Liver (tissue), 10 donors: ENCODE measurements at places on chromosomes 1 and 21.

- no peak for DNase-seq
Observed at GRCh38 chr21:26804895-26805609, 40.2 kb downstream of the ADAMTS1 start.

DNA sequence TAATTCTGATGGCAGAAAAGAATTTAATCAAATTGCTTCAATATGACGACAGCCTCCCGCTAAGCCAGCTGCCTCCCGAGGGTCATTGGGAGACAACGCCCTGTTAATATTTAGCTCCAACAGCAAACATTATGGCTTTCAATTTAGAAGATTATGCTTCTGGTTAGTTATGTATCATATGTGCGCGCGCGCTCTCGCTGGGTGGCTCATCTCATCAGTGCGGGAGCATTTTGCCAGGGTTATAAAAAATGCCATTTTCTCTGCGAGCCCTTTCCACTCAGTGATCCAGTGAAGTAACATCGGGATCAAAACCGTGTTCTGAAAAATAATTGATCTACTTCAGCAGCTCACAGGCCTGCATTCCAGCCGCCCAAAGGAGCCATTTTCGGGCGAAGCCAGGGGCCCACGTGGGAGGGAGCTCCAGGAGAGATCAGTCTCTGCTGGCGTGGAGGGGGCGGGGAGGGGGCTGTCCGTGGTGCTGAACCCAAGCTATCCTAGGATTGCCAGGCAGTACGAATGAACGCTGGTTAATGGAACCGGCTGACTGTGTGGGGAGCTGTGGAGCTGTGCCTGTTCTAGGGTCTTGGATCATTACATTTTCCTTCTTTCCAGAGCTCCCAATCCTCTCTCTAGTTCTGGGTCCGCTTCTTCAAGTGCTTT lies 219.1 kb upstream of the ZC3H12A start:
- DNase-seq, result peak; percentile 41

DNA sequence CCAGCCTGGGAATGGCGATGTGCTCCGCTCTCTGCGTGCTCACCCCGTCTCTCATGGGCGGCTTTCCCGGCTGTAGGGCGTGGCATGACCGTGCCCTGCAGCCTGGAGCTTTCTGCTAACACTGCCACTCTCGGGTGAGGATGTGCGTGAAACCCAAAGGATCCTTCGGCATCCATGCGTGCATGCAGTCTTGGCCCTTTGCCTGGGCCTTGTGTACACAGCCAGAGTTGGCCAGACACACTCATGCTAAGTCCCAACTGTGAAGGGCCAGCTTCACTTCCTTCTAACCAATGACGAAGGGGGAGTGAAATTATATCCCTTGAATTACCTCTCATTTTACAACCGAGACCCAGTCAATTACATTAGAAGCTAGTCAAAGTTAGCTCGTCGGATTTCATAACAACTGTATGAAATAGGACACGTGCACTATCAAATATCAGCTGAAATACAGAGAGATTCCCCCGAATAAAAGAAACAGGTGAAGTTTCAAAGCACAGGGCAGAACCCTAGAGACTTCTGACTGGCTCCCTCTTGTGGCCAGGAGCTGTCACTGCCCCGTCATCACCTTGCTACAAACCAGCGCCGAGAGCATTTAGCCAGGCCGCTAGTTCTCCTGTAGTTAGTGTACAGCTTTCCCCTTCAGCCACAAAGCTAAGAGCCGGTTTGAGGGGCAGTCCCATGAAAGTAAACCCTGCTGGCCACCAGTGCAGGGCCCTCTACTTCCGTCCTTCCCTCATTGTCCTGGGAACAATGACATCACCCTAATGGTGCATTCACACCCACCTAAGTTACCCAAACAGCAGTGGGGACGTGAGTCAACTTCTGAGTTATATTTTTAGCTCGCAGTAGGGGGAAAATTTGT lies 63.4 kb upstream of the COA6 start:
- peak; percentile 65 for DNase-seq

GRCh38 chr1:25799935-25800702 lies at the start of gene SELENON:
SELENON (plus strand) TSS chr1:25800193; CDS start chr1:25800231, 38 bp downstream.
- peak; percentile 63 for DNase-seq

- no peak for DNase-seq
Observed at GRCh38 chr1:77230051-77230450, 10.8 kb upstream of the PIGK start.

DNA sequence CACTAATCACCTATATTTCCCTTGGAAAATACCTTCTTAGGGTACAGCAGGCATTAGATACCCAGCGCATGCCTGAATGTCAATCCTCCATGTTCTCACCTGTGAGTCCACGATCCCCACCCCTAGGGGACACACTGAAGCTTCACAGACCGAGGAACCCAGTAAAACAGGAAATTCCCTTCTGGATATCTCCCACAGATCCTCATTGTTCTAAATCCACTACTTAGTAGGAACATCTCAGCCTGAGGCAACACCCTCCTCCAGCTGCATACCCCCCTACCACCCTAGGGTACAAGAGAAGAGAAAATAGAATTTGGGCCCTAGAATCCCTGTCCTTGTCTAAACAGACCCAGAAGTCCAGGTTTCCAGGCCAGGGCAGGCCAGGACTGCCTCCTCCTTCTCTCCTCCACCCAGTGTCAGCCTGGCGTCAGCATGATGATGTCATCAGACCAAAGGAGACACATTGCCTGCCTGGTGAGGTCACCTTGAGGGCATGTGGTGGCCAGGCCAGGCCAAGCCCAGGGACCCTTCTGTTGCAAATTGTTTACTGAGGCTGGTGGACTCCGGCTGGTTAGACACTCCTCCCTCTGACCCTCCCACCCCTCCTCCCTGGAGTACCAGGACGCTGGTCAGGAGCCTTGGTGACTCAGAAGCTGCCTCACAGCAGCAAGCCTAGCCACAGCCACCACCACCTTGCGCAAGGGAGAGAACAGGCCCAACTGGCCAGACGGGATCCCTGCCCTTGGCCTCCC lies 6.2 kb downstream of the NECTIN4 start:
- DNase-seq, result no peak

GRCh38 chr21:25913479-25913878 lies 178.7 kb downstream of the GABPA start:
- no peak for DNase-seq

DNA sequence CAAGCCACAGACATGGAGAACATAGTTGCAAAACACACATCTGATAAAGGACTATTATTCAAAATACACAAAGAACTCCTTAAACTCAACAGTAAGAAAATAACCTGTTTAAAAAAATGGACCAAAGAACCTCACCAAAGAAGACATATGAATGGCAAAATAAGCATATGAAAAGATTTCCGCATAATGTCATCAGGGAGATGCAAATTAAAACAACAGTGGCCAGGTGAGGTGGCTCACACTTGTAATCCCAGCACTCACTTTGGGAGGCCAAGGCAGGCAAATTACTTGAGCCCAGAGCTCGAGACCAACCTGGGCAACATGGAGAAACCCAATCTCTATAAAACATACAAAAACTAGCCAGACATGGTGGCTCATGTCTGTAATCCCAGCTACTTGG lies 50.4 kb downstream of the PRPF38A start:
- DNase-seq, result no peak
